Ascending aorta (tissue), 2 donors: ENCODE measurements at places on chromosomes 13 and 19.

GRCh38 chr13:98916403-98916802 is 61.5 kb downstream of the DOCK9 start:
- no peak for DNase-seq

- DNase-seq, result no peak
These were observed 24.7 kb upstream of the GPR183 start for GRCh38 chr13:99331881-99332293.

- DNase-seq, result no peak
These were observed 48.8 kb upstream of the TPM4 start for GRCh38 chr19:16027528-16027927.

- DNase-seq, result no peak
These were observed 254.3 kb upstream of the SLITRK1 start for GRCh38 chr13:84136582-84136981.

- no peak for DNase-seq
These were observed 2325.6 kb upstream of the PCDH20 start for GRCh38 chr13:63741029-63741813.

DNA sequence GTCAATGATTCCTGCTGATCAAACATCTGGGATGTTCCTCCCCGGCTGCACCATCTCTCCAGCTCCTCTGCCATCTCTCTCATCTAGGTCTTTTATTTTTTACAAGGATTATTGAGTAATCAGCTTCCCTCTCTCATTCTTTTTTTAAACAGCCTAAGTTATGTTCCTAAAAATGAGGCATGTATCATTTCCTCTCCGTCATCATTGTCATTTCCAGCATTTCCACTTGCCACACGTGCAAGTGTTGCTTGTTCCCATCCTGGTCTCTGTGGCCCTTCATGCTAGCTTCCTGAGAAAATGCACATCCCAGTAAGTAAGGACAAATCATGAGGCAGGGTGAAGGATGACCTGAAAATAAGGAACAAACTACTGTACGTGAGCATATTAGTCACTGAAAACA is 102.7 kb upstream of the POSTN start:
- no peak for DNase-seq

DNA sequence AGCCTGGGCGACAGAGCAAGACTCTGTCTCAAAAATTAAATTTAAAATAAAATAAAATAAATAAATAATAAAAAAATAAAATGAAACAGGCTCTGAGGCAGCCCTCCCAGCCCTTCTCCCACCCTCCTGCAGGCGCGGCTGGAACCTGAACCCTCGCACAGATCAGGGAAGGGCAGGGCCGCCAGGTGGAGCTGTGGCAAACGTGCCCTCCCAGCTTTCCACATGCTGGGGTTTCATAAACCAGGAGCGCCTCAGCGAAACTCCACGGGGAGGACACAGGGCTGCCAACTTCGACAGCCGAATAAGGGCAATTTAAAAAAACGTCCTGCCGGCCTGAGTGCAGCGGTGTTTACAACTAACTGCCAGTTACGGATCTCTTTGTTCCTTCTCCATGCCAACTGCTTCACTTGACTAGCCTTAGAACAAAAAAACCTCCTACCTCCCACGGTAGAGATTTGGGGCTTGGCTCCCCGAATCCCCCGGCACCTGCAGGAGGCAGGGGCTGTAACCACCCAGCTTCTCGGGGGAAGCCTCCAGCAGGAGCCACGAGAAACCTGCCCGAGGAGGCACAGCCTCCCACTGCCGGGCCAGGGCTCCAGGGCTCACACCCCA is 15.9 kb downstream of the ZNF787 start:
- no peak for DNase-seq

DNA sequence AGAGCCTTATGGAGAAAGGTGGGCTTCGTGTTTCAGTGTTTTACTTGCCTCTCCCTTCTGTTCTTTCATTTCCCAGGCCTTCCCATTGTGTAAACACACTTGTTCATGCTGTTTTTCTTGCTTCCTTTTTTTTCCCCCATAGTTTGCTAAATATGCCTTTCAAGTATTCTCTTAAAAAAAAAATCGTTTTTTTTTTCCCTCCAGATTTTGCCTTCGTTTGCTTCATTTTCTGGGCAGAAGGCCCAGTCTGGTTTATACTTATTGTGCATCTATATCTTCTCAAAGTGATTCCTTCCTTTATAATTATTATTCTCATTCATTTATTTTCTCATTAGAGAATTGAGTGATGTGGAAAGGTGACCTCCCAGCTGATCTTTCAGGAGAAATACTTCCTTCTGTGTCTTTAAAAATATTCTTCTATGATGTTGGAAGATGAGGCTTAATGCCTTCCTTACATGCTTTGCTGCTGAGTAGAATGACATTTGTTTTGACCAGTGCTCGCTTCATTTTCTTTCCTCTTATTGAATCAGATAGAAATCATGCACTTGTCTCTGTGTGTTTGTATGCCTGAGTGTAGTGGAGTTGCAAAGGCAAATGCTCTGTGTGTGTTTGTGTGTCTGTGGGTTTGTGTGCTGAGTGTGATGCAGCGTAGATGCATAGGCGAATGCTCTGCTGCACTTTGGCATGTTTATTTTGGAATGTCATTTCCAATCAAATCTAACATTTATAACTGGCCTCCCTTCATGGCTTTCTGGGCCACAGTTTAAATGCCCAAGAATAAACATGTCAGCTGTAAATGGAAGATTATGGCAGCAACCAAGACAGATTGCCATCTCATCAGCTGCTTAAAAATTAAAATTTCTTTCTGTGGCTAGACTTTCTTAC is 591.4 kb downstream of the FGF9 start:
- no peak for DNase-seq

DNA sequence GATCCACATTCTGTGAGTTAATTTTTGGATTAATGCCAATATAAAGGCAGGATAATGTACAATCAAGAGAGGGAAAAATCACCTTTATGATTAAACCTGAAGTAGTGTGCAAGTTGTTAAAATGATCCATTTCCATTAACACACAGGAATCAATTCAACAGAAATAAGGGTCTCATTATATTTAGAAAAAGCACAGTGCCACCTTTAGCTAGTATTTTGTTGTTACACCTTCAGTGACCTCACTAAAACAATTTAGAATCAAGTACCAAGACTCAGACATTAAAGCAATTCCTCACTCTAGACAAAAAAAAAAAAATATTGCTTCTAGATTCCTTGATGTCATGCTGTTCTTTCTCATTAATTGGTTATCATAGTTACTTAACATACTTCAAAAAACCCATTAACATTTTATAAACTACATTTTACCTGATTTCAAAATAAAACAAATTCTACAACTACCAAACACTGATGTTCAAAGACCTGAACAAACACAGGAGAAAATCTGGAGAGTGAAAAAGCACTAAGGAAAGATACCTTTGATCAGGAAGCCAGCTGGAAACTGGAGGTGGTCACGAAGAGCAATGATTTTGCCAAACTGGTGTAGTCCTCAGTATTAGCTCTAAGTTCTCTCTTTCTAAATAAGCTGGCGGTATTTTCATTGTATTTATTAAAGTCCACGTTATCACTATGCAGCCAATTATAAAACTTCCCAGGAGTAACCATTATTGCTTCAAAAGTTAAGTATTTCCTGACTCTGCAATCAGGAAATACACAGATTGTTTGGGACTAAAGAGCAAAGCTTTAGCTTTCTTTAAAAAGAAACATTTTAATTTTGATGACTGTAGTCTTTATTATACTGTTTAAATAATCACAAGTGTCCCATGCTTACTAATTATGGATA is 115.3 kb downstream of the TBC1D4 start:
- no peak for DNase-seq

- no peak for DNase-seq
These were observed 191.4 kb downstream of the COL4A1 start for GRCh38 chr13:110115591-110115990.

GRCh38 chr13:54953786-54954185 is 1925.2 kb downstream of the OLFM4 start:
- no peak for DNase-seq

DNA sequence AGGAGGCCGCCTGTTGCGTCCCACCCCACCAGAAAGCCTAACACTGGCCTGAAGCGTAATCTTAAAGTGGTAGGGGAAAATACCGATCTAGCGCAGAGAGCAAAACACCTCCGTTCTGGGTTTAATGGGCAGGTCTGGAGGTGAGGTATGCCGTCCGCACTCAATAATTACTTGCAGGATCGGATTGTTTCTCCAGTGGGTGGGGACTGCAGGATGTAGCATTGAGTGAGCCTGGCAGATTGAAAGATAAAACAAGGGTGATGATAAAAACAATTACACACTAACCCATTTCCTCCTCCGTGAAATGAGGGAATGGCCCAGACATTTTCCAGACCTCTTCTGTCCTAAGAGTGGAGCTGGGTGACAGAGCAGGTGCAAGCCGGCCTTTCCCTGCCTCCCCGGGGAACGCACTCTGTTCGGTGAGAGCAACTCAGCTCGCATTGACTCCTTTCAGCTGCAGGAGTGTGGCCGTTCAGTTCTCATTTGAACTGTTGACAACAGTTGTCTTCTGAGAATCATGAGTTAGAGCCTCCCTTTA is 110.2 kb upstream of the DOCK9 start:
- no peak for DNase-seq

GRCh38 chr19:28350037-28350436 is 862.9 kb downstream of the UQCRFS1 start:
- DNase-seq, result no peak

DNA sequence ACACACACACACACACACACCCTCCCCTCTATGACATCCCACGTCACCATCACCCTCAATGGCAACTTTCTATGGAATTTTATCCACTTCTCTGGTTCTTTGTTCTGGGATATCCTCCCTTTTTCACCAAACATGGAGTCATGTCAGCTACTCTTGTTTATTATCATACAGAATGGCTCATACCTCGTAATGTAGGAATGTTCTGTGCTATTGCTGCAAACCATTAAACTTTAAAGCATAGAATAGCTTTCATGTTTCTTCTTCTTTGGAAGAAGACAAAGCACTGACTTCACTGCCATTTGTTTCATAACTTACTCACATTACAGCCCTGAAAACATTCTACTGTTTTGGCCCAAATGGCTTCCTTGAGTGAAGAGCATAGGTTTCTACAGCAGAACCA is 163.4 kb downstream of the FOXO1 start:
- no peak for DNase-seq

GRCh38 chr19:12996406-12997094 is 1.3 kb downstream of the NFIX start:
- no peak for DNase-seq

DNA sequence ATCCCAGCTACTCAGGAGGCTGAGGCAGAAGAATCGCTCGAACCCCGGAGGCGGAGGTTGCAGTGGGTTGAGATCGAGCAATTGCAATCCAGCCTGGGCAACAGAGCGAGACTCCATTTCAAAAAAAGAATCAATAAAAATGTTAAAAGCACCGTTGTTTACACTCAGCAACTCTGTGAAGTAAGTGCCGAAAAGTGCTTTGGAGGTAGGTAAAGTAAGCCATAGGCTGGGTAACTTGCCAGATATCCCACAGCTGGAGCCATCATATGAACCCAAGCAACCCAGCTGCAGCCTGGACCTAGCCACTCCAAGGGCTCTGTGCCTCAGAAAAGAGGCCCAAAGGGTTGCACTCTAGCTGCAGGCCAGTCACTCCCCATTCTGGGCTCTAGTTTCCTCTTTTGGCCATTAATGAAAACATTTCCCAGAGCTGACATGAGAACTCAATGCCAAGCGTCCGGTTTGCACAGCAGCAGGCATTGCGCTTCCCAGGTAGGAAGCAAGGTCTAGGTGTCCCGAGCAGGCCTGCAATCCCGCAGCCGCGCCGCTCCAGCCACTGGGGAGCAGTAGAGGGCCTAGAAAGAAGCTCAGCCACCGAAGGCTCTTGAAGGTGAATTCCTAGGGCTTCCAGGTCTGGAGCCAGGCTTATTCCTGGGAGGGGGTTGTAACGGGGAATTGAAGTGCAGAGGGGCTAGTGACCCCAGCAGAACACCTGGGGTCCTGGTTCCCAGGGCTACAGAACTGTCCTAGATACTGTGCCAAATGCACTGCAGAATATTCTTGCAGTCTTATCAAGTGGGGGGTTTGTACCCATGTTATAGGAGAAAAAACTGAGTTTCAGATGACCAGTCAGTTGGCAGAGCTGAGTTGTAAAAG is 4.1 kb upstream of the CD79A start:
- no peak for DNase-seq

GRCh38 chr19:53644061-53644816 is 12.4 kb downstream of the DPRX start:
- DNase-seq, result no peak

- DNase-seq, result no peak
These were observed 239.5 kb upstream of the PCDH9 start for GRCh38 chr13:67469623-67470022.

DNA sequence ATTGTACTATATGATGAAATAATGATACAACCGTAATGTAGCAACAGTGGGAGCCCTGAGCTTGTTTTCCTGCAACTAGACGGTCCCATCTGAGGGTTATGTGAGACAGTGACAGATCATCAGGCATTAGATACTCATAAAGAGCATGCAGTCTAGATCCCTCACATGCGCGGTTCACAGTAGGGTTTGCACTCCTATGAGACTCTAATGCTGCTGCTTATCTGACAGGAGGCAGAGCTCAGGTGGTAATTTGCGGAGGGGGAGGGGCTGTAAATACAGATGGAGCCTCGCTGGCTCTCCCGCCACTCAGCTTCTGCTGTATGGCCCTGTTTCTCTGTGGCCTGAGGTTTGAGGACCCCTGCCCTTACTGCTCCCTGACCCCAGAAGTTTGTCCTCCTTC is 13.7 kb downstream of the EPHX3 start:
- DNase-seq, result no peak

DNA sequence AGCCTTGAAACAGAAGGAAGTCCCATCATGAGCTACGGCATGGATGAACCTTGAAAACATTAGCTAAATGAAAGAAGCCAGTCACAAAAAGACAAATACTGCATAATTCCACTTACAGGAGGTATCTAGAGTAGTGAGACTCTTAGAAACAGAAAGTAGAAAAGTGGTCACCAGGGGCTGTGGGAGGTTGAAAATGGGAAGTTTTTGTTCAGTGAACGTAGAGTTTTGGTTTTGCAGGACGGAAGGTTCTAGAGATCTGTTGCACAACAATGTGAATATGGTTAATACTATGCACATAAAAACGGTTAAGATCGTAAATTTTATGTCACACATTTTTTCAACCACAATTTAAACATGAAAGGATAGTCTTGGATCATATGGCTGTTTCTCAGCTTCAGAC is 11.9 kb upstream of the SLC10A2 start:
- DNase-seq, result no peak

- no peak for DNase-seq
These were observed 1581.9 kb downstream of the EFNB2 start for GRCh38 chr13:104953588-104953987.

- DNase-seq, result no peak
These were observed 65.9 kb upstream of the KLF12 start for GRCh38 chr13:74200081-74200480.

- no peak for DNase-seq
These were observed 15.9 kb upstream of the RANBP3 start for GRCh38 chr19:5993648-5994358.

- DNase-seq, result no peak
These were observed 37.2 kb downstream of the SLITRK1 start for GRCh38 chr13:83845106-83845505.

DNA sequence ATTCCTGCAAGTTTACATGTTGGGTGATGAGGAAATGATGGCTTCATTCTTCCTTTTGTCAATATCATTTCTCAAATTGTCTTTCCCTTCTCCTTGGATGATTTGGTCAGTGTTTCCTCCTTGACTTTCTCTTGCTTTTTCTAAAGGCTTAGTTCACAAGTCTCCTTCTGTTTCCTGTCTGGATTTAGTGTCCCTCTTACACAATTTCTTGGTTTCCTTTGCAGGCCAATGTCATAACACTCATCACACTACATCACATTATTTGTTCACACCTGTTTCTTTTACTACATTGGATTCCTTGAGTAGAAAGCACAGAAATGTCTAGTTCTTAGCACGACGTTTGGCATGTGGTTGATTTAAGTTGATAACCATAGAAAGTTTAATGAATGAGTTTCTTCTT is 490.7 kb downstream of the TDRD3 start:
- DNase-seq, result no peak

- DNase-seq, result no peak
These were observed 177.9 kb downstream of the KATNAL1 start for GRCh38 chr13:30129411-30129810.
